Left colon (tissue), 2 donors: ENCODE measurements at places on chromosomes 13 and 19.

GRCh38 chr13:20274466-20274865 lies 42.3 kb upstream of the GJB6 start:
- no peak for DNase-seq

DNA sequence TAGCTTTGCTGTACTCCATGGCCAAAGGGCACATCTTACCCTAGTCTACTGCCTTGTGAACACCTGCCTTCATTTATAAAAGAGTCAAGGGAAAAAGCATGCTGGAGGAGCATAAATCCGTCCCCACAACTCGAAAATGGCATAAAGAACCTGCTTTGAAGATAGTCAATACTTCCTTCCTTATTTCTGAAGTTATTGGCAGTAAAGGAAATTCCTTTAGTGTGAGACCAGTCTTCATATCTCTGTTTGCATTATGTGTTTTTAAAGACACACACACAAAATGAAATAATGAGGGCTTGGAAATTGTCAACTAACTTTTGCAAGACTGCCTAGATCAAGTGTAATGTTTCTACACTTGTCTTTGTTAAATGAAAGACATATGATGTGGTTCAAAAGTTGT lies 408.4 kb downstream of the SPRY2 start:
- no peak for DNase-seq

GRCh38 chr13:24263632-24264031 lies 45.7 kb upstream of the C1QTNF9 start:
- no peak for DNase-seq

GRCh38 chr13:43880214-43880855 lies 631 bp downstream of the LACC1 start:
- DNase-seq, result no peak

DNA sequence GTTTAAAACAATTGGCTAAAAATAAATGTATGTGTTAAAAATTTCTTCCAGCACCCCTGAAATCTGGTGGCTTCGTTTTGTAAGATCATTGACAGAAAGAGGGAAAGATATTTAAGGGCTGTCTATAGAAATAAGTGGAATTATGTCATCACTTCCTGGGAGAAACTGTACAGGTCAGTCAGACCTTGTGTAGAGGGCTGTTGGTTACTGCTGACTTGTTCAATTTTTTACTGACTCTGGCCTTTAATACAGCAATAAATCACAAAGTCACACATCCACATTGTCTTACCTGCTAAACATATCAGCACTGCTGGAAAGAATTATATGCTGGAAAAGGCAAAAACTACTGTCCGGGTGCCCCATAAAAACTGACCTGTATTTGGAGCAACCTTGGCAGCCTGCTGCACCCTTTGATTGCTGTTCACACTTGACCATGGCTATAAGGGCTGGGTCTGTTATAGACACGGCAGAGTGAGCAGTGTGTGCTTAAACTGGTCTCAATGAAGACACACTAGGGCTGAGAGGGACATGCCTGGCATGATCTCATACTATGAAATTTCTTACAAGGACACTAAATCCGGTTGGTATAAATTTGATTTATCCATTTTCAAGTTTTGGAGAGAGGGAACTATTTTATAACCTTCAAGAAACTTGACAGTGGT lies 162.1 kb downstream of the NHLRC3 start:
- no peak for DNase-seq

DNA sequence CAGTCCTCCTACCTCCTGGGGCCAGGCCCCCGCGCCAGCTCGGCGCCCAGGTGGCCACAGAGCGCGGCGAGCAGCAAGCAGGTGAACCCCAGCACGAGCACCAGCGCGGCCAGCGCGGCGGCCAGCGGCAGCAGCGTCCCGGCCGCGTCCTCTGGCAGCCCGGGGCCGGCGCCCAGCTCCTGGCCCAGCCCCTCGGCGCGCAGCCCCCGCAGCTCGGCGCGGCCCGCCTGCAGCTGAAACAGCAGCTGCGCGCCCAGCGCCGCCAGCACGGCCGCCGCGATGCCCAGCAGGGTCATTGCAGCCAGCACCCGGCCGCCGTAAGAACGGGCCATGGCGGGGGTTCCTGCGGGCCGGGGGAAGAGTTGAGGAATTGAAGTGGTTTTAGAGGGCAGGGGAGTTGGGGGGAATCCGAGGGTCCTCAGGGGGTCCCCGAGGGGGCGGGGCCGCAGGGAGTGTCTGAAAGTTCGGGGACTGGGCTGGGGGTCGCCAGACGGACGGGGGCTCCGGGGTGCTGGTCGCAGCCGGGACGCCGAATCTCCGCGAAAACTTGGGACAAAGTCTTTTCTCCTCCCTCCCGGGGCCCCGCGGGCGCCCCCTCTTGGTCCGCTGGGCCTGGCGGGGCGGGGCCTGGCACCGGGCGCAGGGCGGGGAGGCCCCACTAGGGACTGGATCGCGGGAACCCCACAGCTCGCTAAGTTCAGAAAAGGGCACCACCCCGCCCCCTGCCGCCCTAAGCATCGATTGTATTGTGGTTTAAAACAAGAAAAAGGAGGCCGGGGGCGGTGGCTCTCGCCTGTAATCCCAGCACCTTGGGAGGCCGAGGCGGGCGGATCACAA lies at the start of gene TMEM221:
Gene TMEM221, minus strand, starts transcription at position 538 of the 837 bp plus-strand sequence. Its CDS starts 206 bp downstream, at position 332.
- peak; percentile 65 for DNase-seq

GRCh38 chr13:64992314-64992713 lies 2237.8 kb downstream of the PCDH9 start:
- no peak for DNase-seq

DNA sequence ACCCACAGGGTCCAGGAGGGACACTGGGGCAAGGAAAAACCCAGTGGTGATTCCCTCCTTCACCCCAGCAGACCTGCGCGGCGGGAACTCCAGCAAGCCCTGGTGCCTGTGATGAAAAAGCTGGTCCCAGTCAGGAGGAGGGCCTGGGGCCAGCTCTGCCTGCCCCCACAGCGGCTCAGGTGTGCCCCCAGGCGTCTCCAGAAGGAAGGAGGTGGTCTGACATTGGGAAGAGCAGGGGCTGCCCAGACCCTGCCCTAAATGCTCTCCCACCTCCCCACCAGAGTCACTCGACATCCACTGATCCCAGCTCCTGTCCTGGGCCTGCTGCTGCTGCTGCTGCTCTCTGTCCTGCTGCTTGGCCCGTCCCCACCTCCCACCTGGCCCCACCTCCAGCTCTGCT lies 6.2 kb downstream of the PTH2 start:
- no peak for DNase-seq

DNA sequence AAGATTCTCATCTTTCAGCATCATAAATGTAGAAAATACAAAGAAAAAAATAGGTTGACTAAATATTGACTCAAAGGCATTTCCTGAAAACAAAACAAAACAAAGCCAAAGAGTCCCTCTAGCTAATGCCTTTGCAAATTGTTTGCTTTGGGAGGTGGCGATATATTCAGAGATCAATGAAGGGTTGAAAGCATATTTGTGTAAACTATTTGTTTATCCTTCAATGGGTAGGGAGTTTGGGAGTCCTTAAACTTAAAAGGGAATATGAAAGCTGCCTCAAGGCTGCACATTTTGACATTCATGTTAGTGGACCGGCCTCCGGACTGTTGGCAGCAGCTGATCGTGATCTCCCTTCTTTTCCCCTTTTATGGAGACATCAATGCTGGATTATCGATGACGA lies 257.5 kb downstream of the ITGBL1 start:
- no peak for DNase-seq

- DNase-seq, result no peak
These were observed 132.9 kb downstream of the PAN3 start for GRCh38 chr13:28271056-28271840.

GRCh38 chr13:26953291-26953690 lies 192.7 kb upstream of the GPR12 start:
- DNase-seq, result no peak

GRCh38 chr13:32098272-32098671 lies 66.7 kb downstream of the FRY start:
- no peak for DNase-seq

DNA sequence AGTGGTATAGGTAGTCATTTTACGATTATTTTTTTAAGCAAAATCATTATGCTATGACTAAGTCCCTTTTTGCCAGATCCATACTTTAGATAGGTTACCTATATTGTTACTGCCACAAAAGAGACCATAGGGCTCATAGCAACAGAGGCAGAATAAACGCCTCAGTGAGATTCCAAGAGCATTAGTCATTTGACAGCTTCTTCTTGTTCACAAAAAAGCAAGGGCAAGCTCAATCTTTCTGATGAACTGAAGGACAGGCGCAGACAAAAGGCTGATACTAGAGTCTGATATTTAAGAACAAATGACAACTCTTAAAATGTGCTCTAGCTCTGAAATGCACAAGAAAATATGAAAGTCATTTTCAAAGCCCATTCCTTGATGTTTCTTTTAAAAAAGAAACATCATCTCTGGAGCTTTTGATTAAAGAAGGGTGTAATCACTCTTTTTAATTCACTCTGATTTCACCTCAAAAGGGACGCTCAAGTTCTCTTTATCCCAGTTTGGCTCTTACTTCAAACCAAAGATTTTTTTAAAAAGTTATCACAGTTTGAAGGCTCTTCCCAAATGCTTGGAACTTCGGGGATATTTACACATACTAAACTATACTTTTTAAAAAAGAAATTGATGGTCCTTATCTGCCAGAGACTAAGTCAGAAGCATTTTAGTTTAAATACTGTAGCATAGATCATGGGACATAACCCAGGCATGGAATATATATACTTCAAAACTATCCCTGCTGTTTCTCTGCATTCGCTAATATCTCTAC lies 187.2 kb downstream of the EFNB2 start:
- DNase-seq, result no peak

DNA sequence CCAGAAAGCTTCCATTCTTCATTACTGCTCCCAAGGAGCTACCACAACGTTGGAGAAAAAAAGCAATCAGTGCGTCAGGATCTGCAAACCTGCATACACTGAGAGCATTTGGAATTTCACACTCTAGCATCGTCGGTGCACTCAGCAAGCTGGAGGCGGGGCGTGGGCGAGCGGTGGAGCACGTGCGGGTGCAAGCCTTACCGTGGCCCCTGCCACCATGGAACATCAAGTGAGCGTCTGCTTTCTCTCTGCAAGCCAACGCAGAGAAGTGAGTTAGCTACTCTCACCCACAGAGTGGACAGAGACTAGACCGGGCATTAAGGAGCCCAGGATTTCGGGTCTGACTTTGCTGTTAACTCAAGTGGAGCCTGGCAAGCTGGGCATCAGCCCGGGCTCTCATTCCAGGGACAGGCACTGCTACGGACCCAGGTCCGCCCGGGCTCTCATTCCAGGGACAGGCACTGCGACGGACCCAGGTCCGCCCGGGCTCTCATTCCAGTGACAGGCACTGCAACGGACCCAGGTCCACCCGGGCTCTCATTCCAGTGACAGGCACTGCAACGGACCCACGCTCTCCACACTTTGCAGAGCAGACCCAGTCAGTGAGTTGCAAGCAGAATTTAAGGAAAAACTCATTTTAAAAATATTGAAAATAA lies 124.1 kb upstream of the SPACA7 start:
- no peak for DNase-seq

GRCh38 chr13:107250628-107251027 lies 682.7 kb upstream of the ARGLU1 start:
- DNase-seq, result no peak

- no peak for DNase-seq
These were observed 234.3 kb downstream of the DACH1 start for GRCh38 chr13:71632721-71633120.

- DNase-seq, result no peak
These were observed 11.3 kb downstream of the SOX1 start for GRCh38 chr13:112078216-112078615.

DNA sequence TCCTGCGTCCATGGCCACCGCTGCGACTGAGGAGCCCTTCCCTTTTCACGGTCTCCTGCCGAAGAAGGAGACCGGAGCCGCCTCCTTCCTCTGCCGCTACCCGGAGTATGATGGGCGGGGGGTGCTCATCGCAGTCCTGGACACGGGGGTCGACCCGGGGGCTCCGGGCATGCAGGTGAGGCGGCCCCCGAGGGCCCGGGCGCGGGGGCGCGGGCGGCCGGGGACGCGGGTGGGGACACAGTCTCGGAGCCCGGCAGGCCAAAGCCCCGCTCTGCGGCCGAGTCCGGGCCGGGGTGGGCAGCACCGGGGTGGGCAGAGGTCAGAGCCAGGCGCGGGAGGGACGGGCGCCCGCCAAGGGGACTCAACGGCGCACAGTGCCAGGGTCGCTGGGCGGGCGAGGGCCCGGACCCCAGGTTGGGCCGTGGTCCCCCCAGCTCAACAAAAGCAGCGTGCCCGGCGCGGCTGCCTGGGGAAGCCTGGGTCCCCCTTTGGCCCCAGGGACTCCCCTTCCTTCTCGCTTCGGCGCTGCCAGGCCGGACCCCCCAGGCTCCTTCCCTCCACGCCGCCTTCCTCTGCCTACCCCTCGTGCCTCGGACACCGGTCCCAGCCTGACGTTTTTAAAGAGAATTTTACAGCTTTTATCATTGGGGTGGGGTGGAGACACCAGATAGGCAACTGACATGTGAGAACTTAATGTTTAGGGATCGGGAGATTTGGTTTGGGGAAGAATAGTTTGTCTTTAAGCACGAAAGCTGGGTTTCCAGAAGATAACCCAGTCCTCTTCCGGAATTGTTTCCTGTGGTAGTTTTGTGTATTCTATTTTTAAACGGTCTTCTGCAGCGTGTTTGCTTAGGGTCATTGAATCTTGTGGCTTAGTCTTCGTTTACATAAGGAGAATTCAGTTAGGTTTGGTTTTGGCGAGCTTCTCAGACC lies 509 bp downstream of the TPP2 start:
- DNase-seq, result peak; percentile 34

- no peak for DNase-seq
These were observed 1.8 kb upstream of the INSR start for GRCh38 chr19:7295912-7296536.
